LHCN-M2 (cell line): ENCODE measurements at places on chromosomes 13 and 19. TPM values are rescaled to one million over a fixed set of nuclear protein-coding genes. Genes with fewer than 3 reads are reported as not detected.

- no peak for DNase-seq
Observed at GRCh38 chr13:44103429-44104196, 223.9 kb downstream of the LACC1 start.

DNA sequence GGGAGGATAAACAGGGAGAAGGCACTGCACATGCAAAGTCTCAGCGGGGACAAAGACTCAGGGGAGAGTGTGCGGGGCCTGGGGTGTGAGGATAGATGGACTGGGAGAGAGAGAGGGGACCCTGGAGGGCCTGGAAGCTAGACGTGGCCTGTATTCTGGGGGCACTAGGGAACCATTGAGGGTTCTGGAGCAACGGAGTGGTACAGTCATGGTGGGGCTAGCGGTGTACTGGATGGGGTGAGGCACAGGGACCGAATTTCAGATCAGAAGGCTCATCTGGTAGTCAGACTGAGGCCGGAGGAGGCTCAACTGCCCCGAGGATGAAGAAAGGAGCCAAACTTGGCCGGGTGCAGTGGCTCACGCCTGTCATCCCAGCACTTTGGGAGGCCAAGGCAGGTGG, 8.0 kb upstream of the SBNO2 start:
- no peak for DNase-seq

DNA sequence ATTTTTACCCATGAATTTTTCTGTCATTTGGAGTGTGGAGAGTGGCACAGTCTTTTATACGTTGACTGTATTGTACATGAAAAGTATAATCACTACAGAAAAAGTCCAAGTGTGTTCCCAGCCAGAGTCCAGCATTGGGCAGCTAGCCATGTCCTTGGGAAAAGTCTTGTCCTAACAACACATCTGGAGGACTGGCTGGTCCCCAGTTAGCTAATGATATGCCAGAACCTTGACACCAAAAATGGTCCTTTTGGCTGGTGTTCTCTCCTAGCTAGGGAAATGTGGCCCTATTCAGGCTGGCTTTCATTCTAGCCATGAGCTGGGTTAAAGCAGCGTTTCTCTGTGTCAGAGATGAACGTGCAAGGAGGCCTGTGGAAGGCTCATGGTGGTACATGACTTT, 98.9 kb downstream of the ESD start:
- no peak for DNase-seq

DNA sequence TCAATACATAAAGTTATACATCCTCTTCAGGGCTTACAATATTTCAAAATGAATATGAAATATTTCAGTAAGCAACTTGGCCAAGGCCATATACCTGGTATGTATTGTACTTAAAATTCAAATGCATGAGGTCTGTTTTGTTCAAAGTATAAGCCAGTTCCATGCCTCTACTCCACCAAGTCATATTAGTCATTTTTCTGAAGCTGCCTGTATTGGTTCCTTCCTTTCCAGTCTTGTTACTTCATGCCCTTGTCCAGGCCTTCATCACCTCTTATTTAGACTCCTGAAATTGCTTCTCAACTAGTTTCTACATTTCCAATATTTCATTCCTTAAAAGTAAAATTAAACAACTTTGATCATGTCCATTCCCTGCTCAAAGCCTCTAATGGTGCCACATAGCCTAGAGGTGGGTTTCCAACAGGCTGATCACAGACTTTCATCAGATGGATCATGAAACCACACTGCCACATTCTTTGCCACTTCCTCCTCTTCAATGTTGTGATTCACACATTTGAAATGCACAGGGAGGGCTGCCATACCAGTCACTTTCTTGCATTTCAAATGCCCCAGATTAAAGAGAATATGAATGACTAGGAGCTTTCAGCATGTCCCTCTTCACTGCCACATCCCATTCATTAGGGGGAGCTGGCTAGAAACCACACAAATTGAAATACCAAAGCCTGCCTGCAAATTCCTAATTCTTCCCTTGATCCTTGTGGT, 424.1 kb upstream of the DACH1 start:
- peak; percentile 98 for DNase-seq

GRCh38 chr19:5148794-5149190, 179.9 kb downstream of the KDM4B start:
- no peak for DNase-seq

- no peak for DNase-seq
Observed at GRCh38 chr13:51605698-51606097, 21.4 kb downstream of the WDFY2 start.

DNA sequence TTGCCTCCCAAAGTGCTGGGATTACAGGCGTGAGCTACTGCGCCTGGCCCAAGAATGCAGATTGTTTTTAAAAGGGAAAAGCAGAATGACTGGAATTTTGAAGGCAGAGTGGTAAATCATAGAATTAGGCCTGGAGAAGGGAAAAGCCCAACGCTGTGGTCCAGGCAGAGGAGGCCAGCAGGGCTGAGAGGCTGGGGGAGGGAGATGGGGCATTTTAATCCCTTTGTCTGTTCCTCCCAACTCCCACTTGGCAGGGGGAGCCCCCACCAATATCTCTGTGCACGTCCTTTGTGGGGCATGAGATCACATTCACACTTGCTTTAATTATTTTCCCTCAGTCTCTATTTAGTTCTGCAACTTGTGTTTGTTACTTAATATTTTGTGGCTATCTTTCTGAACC, 54.4 kb upstream of the RANBP3 start:
- DNase-seq = no peak

- DNase-seq = no peak
Observed at GRCh38 chr13:67161176-67161575, 69.0 kb downstream of the PCDH9 start.

DNA sequence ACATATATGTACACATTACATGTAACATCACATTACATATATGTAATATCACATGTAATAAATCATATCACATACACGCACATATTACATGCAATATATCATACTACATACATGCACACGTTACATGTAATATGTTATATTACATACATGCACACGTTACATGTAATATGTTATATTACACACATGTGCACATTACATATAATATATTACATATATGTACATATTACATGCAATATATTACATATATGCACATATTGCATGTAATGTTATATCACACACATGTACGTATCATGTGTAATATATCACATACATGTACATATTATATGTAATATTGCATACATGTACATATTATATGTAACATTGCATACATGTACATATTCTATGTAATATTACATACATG, 77.6 kb downstream of the GADD45B start:
- DNase-seq = no peak

Gene FUT1
- total RNA-seq = not detected in 2 replicates

Gene SLC44A2
- 104 and 112 TPM in 2 replicates for total RNA-seq

Gene NKPD1
- 0.06 TPM in 1 of 2 replicates, not detected in the other for total RNA-seq
